ENCODE measurements at places on chromosomes 1 and 21. TPM values are rescaled to one million over a fixed set of nuclear protein-coding genes. Genes with fewer than 3 reads are reported as not detected.
A peak's percentile ranks its signal among the peaks of the same experiment; 100 is the strongest.

- DNase-seq: no peak
Observed at GRCh38 chr1:37362594-37363385, 111.6 kb upstream of the ZC3H12A start.

Gene FCRL1
- total RNA-seq: not detected

Gene SPRR3
- not detected for total RNA-seq

Gene TDRD5
- total RNA-seq: 0.34 TPM

GRCh38 chr1:236799001-236799400 is 3.9 kb downstream of the MTR start:
- no peak for DNase-seq

DNA sequence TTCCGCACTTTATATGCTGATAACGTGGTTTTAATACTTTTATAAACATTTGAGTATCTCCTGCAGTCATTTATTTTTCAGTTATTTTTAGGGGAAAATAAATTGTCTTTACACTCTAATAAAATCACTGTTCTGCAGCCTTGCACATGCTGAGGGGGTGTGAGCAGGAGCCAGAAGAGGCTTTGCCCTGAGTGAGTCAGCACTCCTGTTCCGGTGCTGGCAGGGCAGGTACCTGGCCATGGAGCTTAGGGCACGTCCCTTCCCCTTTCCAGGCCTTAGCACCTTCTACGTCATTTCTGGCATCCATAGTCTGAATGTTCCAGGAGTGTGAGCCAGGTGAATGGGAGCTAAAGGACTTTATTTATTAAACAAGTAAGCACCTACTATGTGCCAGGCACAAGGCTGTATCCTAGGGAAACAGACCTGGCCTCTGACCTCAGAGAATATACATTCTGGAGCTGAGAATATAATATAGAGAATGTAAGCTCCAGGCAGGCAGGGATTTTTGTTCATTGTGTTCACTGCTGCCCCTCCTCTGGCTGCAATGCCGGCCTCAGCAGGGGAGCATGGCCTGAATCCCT is 402.9 kb downstream of the PTPRU start:
- DNase-seq: peak; percentile 52

DNA sequence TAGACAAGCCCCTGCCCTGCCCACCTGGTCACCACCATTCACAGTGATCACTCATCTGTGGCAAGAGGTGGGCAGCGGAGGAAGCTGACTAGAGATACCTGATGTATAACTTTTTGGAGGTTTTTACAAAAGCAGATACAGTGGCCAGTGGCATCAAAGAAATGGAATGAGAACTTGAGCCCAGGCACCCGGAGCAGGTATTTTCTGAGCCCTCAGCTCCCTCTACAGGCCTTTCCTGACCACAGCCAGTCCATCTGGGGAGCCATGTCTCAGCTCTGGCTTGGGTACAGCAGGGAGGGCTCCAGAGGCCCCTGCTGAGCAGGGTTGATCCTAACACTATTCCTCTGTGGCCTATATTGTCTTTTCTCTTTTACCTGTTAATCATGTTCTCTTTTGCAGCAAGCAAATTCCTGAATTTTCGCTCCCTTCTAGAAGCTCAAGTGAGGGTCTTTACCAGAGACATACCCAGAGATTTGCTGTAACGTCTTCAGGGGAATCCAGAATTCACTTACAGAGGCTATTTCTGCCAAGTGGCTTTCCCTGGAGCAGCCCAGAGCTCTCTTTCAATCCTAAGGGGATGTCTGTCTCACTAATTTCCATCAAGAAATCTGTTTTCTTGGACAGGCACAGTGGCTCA is 27.3 kb downstream of the GPR157 start:
- no peak for DNase-seq

- no peak for DNase-seq
Observed at GRCh38 chr1:37839676-37840075, 19.7 kb downstream of the MTF1 start.

DNA sequence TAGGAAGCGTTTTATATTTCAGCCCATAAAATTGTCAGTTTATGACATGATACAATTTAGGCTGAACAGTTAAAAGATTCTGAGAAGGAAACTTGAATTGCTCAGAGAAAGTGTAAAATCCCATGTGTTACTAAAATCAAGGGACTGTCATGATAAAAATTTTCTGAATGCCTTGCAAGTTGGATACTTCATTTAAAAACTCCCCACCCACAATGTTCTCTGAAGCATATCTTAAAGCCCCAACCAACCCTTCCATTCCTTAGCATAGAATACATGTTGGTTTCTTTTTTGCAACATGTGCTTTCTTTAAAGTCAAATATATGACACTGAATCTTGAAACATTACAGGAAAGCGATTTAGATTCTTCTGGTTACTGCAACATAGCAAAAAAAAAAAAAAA is 97.4 kb downstream of the MRPL39 start:
- no peak for DNase-seq

Gene TMEM82
- total RNA-seq: not detected

GRCh38 chr1:153628638-153629342 is 556 bp downstream of the S100A1 start:
- DNase-seq: no peak

DNA sequence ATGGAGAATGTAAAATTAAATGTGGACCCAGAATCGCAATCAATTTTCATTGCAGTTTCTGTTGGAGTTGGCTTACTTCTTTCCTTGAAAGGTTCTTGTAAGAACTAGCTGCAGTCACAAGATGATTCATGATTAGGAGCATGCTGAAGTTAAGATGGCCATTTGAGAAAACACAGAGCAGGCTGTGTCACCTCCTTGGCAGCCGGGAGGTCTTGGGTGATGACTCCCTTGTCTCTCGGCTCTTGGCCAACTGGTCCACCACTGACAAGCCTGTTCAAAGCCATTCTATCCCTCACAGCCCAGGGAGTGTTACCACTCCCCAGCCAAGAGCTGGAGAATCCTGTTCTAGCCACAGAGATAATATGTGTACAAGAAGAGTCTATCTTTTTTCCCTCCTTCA is 40.6 kb downstream of the OPTC start:
- DNase-seq: peak; percentile 74

DNA sequence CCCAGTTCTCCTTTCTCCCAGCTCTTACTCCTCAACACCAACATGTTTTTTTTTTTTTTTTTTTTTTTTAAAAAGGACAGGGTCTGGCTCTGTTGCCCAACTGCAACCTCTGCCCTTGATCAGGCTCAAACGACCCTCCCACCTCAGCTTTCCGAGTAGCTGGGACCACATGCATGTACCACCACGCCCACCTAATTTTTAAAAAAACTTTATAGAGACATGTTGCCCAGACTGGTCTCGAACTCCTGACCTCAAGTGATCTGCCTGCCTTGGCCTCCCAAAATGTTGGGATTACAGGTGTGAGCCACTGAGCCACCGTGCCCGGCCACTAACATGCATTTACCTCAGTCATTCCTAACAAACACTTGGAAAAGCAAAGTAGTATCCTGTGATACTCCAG is 31.1 kb upstream of the FOXE3 start:
- DNase-seq: no peak
